ENCODE measurements at places on chromosomes 5 and 9.

DNA sequence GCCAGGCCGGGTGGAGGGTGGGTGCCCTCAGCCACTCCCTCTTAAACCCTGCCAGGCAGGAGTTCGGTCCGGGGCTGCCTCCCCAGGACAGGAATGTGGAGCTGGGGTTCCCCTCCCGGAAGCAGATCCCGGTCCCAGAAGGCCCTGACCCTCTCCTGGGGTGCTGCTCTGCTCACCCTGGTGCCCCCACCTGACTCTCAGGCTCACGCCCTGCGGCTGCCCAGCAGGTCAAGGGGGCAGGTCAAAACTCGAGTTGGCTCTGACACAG, 3.7 kb upstream of the NRARP start:
- no peak for DNase-seq

DNA sequence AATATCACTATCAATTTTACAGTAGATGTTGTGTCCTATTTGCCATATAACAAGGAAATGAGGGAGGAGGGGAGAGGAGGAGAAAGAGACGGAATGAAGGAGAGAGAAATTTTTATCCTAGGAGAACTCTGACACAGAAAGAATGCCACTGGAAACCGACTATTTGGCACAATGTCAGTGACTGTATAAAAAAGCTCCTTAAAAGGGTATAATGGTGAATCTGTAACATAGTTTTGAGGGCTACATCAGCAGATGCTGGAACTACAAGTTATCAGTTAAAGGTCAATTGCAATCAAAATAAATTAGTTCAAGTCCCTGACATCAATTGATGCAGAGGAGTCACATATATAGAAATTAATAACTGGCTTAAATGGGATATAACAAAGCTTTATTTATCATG, 5.7 kb downstream of the EDIL3 start:
- DNase-seq: no peak

DNA sequence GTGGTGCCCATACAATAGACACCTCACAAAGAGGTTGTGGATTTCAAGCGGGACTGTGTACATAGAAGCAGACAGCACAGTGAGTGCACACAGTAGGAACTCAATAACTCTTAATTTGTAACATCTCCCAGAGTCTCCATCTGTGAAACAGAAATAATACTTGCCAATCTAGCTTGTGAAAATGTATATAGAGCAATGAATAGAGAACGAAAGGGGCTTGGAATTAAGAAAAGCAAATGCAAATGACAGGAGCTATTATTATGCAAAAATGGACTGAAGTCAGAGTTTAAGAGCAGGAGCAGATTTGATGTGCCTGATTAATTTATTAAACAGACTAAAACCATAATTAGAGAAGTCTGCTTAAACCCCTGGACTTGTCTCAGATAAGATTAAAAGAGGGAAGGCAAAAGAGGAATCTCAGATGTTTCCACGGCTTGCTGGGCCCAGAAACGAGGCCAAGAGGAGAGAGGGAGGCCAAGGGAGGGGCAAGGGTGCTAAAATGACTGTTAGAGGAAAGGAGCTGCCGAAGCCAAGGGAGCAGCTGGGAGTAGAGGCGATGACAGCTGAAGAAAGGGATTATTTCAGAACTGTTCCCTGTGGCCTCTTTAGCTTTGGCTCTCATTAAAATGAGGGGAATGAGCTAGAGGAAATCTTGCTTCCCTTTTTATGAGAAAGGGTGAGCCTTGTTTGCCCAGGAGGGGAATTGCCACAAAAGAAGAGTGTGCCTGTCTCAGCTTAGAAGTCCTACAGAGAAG, 72.1 kb downstream of the FEM1C start:
- no peak for DNase-seq

DNA sequence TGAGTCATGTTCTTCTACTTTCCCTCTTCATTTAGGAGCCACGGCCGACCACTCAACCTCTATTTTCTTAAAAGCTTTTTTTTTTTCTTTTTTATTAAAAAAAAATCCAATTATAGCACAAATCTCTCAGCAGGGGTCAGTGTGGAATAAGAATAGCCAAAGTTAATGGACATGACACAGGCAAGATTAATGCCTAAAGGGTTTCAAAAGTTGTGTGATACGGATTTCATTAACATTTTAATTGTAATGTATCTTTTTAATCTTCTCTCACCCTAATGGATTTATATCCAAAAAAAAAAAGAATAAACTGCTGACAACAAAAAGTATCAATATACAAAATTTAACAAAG, 5.4 kb downstream of the NACC2 start:
- no peak for DNase-seq

GRCh38 chr5:56064984-56065383, 70.2 kb upstream of the IL6ST start:
- no peak for DNase-seq

- peak; percentile 58 for DNase-seq
Observed at GRCh38 chr5:40277161-40277906, 402.4 kb upstream of the PTGER4 start.

- no peak for DNase-seq
Observed at GRCh38 chr9:91082731-91083130, 279.0 kb downstream of the AUH start.

DNA sequence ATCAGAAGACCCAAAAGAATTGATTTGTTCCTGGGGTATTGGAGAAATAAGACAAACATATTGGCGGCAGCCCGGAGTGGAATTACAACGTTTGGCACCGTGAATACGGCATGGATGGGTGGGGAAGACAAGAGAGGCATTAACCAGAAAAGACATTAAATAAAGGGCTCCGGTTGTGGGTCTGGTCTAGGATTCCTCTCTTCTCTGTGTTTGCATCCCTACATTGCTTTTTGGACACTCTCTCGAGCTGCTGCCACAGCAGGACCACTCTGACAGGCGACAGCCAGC, 138.7 kb upstream of the PALM2AKAP2 start:
- no peak for DNase-seq

- no peak for DNase-seq
Observed at GRCh38 chr5:91156242-91156641, 226.9 kb downstream of the ARRDC3 start.

GRCh38 chr5:150054569-150054968, 31.8 kb downstream of the CSF1R start:
- no peak for DNase-seq

DNA sequence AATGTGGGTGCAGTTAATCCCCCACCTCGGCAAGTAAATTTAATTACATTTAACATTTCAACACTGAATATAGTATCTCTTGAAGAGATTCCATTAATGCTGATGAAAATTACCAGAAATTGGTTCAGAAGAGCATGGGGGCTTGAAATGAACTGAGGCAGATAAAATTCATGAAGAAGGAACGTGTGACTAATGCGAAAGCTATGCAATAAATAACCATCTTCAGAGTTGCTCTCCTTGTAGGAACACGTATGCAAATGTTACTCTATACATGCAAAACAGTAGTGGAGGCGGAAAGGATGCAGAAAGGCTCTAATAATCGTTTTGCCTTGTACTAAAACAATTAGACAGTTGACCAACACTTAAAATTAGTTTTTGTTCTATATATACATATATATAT, 320.2 kb downstream of the CTNND2 start:
- no peak for DNase-seq

DNA sequence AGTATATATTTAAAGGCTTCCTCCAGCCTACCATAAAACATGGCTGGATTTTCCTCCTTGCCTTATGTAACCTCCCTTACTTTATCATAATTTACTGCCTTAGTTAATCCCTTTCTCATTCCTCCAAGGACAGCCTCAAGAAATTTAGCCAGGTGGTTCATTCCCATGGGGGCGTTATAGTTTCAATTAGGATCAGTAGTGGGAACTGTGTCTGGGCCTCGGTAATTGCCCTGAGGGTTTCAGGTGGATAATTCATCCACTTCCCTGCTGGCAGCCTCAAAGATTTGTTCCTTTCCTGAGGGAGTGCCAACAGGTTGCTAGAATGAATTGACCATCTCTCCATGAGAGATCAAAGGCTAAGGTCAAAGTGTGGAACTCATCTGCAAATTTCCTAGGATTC, 4.3 kb upstream of the GM2A start:
- DNase-seq: no peak

- no peak for DNase-seq
Observed at GRCh38 chr5:122129306-122129705, at the start of gene ZNF474. ZNF474 (plus strand) TSS chr5:122129546; CDS start chr5:122151991, 22,445 bp downstream.

DNA sequence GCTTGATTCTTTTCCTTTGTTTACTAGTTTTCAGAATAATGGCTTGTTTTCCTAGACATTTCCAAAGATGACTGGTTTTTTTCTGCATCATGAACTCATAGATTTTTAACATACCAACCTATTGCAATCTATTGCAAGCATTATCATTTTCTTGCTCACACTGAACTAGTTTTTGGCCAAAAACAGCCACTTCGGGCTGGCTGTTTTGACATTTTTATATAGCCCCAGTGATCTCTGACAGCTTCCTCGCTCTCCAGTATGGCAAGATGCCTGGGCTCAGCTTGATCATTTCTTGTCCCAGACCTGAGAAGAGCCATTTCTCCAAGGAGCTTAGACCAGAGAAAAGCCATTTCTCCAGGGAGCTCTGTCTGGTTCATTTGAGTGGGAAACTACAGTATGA, 94.3 kb upstream of the MAMDC2 start:
- DNase-seq: no peak

DNA sequence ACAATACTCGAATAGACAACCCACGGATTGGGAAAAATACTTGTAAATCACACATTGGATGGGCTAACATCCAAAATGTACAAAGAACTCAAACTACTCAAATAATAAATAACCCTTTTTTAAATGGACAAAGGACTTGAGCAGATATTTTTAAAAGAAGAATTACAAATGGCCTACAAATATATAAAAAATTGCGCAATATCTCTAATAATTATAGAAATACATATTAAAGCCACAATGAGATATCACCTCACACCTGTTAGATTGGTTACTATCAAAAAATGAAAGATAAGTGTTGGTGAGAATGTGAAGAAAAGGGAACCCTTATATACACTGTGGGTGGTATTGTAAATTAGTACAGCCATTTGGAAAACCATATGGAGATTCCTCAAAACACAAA, 40.8 kb upstream of the ADAMTS19 start:
- DNase-seq: no peak

- no peak for DNase-seq
Observed at GRCh38 chr9:132192728-132193127, 30.9 kb downstream of the NTNG2 start.

- no peak for DNase-seq
Observed at GRCh38 chr5:177122566-177122965, 11.0 kb upstream of the NSD1 start.

GRCh38 chr5:67215519-67216471, 19.2 kb upstream of the CD180 start:
- DNase-seq: peak; percentile 76

- no peak for DNase-seq
Observed at GRCh38 chr5:132334812-132335211, 34.7 kb upstream of the SLC22A5 start.
